ENCODE measurements at places on chromosomes 6 and 20. TPM values are rescaled to one million over a fixed set of nuclear protein-coding genes. Genes with fewer than 3 reads are reported as not detected.

Gene PLCB4
- 8.2 TPM for polyA plus RNA-seq

Gene COL21A1
- polyA plus RNA-seq = 0.52 TPM

DNA sequence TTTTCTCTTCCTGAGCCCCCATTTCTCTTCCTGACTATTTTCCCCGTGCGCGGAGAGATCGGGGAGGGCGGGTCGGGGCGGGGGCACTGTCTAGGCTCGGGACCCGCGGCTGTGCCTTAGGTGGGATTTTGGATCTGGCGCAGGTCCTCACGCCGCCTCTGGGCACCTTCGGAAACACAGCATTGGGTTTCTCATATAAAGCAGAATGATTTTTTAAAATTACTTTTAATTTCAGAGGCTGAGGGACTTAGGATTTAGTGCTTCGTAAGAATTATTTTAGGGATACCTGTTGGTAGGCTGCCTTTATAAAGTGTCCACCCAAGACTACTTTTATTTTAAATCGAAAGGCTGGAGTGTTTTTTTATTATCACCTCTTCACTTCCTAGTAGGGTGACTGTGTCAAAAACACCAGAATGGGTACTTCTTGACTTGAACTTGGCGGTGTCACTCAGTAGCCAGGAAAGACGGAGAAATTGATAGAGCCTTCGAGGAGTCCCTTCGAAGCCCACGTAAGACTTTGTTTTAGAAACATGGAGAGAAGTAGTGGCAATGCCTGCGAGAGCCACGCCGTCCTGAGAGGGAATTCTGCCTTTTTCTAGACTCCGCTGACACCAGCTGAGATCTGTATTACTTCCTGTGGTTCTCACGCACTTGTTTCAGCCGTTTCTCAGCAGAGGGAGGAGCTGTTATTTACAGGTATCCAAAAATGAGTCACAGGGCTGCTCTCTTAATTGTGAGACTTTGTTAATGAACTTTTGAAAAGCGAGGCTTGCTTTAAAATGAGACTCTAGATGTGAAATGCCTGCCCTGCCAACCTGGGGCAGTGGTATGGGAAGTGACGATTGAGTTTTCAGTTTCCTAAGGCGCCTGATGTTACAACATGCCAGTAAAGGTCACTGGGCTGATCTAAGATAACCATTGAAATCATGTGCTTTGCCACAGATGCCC, 667 bp downstream of the STX11 start:
- peak; percentile 29 for DNase-seq

Gene BHLHE23
- not detected for polyA plus RNA-seq

GRCh38 chr6:78253618-78254017, 600.8 kb downstream of the MEI4 start:
- peak; percentile 1 for DNase-seq

DNA sequence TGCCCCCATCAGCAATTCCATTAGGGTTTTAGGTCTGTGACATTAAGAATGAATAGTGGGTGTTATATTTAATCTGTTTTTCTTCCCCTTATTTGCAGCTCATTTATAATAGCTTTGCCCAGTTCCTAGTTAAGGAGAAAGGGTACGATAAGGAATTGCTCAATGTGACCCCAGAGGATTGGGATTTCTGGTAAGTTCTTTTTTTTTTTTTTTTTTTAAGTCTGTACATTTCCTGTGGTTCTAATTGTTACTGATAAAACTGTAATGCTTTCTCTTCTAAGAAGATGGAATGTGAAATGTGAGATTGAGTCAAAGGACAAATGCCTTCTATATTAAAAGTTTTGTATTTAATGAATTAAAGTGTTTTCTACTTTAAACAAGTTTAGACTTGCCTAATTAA, 5.5 kb downstream of the NT5DC1 start:
- DNase-seq = peak; percentile 34

Gene CALHM4
- not detected for polyA plus RNA-seq

GRCh38 chr20:60565083-60565482, 606.9 kb downstream of the CDH26 start:
- no peak for DNase-seq

- no peak for DNase-seq
These were observed 1.5 kb downstream of the SYNDIG1 start for GRCh38 chr20:24470746-24471582.

Gene ADGRF1
- not detected for polyA plus RNA-seq

Gene DEFB129
- polyA plus RNA-seq = not detected

Gene WFDC11
- not detected for polyA plus RNA-seq

GRCh38 chr20:58076405-58076804, 152.0 kb downstream of the ANKRD60 start:
- DNase-seq = peak; percentile 57

- DNase-seq = no peak
These were observed 4.1 kb upstream of the LBP start for GRCh38 chr20:38342216-38342615.

- no peak for DNase-seq
These were observed 109.4 kb downstream of the TNFAIP3 start for GRCh38 chr6:137976430-137976829.

GRCh38 chr6:9938801-9939200, 476.1 kb downstream of the TFAP2A start:
- no peak for DNase-seq

DNA sequence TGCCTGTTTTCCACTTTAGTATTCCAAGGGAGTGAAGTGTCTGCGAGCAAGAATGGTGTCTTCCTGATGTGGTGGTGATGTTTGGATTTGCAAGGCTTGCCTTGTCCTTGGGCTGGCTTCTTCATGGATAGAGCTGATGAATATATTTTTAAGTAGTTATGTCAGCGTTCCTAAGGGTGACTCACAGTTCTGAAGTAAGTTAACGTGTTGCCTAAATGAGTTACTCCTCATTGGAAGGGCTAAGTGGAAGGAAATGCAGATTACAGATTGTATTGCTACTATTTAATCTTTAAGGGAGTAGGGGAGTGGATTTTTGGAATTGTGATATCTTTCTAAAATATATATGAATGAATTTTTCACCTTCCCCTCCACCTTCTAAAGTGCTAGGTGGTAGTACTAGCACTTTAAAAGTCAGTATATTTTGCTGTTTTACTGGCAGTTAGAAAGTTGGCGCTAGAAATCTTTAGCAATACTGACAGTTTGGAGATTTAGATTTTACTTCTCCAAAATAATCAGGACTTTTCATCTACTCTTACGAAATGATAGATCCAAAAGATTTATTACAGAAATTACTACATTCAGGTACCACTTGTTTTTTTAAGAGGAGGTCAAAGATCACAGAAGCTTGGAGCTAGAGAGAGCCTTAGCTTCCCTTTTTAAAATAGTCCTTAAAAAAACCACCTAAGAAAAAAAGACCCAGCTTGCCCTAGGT, 197.4 kb downstream of the JARID2 start:
- peak; percentile 94 for DNase-seq

Gene ZNF334
- 0.99 TPM for polyA plus RNA-seq

DNA sequence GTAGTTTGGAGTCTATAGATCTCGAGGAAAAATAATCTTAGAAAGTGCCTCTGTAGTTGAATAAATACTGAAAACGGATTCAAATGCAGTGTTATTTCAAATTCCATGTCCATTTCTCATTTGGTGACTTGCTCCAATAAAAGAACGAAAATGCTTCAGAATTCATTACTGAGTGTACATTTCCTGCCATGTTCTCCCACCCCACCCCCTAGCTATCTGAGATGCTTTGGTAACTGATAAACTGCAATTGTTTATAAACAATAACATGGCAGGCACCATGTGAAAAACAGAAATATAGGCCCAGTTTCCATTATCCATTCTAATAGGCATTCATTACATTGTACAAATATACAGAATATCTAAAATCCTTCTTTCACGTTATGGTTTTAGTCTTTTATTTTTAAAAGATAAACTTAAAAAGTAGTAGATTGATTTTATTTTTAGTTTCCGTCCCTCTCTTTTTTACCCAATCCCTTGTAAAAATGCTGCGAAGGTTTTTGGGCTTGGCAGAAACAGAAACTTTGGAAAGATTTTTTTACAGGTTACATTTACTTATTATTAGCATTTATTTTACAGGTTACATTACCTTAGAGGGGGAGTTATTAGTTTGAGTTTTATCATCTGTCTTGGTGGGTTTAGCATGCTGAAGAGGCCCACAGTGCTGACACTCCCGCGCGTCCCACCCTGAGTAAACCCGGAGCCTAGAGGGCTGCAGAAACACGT, 1.5 kb downstream of the FAM162B start:
- no peak for DNase-seq

DNA sequence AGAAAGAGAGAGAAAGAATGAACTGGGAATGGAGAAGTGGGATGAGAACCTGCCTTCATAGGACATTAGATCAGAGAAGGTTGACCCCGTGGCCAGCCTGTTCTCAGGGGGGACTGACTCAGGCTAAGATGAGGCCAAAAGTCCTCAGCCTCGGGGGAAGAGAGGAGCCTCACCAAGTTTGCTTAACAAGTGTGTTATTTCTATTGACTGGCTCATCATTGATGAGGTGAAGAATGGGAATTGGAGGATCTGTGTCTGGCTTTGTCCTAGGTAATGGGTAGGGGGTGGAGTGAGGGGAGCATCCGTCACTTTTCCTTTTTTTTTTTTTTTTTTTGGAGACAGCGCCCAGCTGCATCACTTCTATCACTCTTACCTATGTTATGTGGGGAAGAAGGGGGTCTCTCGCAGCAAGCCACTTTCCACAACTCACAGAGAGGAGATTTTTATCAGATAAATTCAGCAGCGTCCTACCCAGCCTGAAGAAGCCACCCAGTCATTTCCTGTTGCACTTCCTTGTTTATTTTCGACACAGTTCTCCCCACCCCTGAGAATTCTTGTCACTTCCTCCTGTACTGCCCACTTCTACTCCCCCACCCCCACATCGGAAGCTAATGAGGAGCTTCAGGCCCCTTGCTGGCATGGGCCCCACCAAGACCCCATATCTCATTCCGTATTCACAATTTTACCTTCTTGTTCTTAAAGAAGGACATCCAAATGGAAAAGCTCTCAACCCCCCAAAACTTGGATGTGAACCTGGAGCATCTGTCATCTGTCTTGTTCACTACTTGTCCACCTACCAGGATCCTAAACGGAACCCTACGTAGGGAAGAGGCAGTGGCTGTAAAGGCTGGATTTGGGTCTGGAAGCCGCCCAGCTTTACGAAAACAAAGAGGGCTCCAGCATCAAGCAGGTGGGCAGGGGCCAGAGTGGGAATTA, 2.8 kb upstream of the RNASET2 start:
- DNase-seq = no peak

DNA sequence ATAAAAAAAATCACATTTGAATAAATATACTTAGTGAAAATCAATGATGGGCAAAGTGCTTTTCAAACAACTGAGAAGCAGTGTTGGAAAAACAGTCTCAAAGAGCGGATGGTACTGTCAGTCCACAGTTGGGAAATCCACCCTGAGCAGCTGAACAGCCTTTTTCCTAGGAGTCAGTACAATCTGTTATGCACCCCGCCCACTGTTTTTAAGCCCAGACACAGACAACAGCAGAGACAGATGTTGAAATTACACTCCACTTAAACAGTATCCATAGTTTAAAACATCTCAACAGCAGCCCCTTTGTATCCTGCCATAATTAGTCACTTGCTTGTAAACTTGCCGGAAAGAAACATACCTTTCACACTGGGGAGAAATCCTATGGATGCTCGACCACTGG, 372 bp downstream of the KIAA0408 start:
- peak; percentile 38 for DNase-seq

Gene TTBK1
- 0.03 TPM for polyA plus RNA-seq

Gene NOP56
- 108 TPM for polyA plus RNA-seq

Gene NAA20
- polyA plus RNA-seq = 82.6 TPM

DNA sequence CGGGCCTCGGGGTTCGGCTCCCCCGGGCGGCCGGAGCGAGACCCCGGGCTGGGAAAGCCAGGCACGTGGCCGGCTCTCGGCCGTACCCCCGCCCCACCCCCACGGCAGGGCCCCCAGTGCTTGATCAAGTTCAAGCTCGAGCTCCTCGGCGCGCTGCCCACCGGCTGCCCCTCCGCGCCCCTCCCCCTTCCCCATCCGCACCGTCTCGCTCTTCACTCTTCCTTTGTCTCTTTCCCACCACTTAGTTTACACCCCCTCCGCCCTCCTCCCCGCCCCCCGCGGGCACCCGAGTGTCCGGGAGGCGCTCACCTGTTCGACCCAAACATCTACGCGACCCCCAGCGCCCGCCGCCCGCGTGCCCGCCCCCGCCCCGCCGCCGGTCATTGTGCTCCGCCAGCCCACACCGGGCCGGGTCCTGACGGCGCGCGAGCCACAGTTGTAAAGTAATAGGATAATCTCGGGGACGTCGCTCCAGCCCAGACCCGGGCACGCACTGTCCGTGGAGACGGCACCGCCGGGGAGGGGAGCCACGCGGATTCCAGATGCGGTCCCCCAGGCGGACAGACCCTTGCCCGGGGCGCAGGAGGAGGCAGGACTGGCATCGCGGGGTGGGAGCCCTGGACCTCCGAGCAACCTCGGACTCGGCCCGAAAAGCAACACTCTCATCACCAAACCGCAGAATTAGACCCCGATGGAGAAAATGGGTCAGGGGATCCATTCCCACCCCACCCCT, 100.7 kb downstream of the NOL4L start:
- peak; percentile 27 for DNase-seq

- no peak for DNase-seq
These were observed 405.9 kb upstream of the BTBD3 start for GRCh38 chr20:11511821-11512220.

DNA sequence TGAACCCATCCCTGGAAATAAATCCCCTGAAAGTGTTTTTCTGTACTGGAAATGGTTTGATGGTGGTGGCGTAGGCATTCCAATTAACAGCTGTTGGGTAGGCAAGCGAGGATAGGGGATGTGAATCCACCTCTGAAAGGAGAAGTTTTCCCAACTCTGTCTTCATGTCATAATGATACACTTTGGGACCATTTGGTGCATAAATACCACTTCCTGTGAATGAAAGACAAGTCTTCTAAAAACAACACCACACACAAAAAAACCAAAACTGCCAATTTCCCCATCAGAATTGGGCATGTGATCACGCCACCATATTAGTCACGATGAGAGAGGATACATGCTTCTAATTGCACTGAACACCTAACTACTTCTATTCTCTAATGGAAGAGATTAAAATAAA, 6.4 kb downstream of the VNN2 start:
- DNase-seq = no peak

- DNase-seq = peak; percentile 46
These were observed 537 bp downstream of the TCP1 start for GRCh38 chr6:159788753-159789376.

DNA sequence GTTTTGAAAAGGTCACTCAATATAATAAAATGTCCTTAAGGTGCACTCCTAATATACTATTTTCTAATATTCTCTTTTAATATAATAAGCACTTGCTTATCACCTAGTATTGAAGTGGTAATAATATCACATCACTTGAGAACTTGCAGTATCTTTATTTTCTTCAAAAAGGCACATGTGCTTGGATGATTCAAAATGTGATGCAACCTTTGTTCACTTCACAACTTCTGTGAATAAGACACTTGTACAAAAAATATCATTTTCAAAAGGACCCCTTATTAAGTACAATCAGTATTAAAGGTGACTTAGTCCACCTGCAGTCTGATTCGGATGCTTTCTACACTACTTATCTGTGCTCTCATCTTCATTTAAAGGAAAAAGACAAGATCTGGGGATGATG, 3.4 kb downstream of the PRELID3B start:
- no peak for DNase-seq

Gene METTL24
- 0.18 TPM for polyA plus RNA-seq

GRCh38 chr20:62409086-62409853, 2.2 kb upstream of the CABLES2 start:
- no peak for DNase-seq

GRCh38 chr6:44699082-44699481, 311.6 kb downstream of the CDC5L start:
- peak; percentile 78 for DNase-seq

GRCh38 chr6:1724616-1725015, 114.9 kb downstream of the FOXC1 start:
- no peak for DNase-seq

Data from fibroblast of lung (primary cell).